ENCODE measurements at places on chromosomes 6 and 20.

DNA sequence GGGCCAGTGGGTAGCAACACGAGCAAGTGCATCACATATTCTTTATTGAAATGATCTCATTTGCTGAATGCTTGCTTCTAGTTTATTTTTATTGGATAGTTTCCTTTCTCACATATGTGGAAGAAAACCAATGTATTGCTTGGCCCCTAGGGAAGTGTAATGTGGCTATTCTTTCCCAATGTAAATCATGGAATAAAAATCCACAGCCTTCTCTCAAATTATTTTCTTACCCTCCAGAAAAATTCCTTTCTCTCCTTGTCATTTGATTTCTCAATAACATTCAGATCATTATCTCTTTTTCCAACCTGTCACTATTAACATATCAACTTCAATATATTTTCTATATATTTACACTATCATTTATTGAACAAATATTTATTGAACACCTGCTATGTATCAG lies 51.9 kb upstream of the PTPRK start:
- no peak for DNase-seq

DNA sequence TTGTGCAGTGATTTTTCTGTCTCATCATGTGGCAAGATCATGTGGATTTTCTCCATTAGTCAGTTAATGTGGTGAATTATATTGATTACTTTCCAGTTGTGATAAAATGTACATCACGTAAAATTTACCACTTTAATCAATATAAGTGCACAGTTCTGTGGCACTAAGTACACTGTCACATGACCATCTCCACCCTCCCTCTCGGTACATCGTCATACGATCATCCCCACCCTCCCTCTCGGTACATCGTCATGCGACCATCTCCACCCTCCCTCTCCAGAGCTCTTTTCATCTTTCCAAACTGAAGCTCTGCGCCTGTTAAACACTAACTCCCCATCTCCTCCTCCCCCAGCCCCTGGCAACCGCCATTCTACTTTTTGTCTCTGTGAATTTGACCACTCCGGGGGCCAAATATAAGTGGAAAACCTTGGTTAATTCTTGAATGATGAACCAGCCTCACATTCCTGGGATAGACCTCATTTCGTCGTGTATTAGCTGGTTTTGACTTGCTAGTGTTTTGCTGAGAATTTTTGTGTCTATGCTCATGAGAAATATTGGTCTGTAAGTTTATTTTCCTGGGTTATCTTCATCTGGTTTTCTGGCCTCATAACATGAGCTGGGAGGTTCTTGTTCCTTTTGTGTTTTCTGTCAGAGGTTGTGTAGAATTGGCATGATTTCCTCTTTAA lies 10.8 kb downstream of the NTSR1 start:
- DNase-seq: no peak

GRCh38 chr6:106519460-106520394 lies 109.6 kb downstream of the RTN4IP1 start:
- DNase-seq: no peak

DNA sequence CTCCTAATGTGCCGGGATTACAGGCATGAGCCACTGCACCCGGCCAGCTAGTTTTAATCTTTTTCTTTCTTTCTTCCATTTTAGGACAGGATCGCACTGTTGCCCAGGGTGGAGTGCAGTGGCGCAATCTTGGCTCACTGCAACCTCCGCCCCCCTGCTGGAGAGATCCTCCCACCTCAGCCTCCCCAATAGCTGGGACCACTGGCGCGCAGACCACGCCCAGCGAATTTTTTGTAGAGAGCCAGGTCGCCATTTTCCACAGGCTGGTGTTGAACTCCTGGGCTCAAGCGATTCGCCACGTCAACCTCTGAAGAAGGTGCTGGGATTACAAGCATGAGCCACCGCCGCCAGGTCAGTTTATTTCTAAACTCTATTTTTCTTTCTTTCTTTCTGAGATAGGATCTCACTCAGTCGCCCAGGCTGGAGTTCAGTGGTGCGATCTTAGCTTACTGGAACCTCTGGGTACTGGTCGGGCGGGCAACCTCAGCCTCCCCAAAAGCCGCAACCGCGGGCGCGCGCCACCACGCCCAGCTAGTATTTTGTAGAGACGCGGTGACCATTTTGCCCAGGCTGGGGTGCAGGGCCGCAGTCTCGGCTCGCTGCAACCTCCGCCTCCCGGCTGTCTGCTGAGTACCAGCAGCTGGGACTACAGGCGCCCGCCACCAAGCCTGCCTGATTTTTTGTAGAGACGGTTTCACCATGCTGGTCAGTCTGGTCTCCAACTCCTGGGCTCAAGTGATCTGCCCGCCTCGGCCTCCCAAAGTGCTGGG lies 20.0 kb upstream of the LIN28B start:
- DNase-seq: no peak

- DNase-seq: no peak
These were observed 30.2 kb downstream of the MYLIP start for GRCh38 chr6:16158943-16159557.

GRCh38 chr20:32191873-32192272 lies 15.7 kb downstream of the PLAGL2 start:
- no peak for DNase-seq

- no peak for DNase-seq
These were observed 50.0 kb upstream of the DTNBP1 start for GRCh38 chr6:15712797-15713196.

DNA sequence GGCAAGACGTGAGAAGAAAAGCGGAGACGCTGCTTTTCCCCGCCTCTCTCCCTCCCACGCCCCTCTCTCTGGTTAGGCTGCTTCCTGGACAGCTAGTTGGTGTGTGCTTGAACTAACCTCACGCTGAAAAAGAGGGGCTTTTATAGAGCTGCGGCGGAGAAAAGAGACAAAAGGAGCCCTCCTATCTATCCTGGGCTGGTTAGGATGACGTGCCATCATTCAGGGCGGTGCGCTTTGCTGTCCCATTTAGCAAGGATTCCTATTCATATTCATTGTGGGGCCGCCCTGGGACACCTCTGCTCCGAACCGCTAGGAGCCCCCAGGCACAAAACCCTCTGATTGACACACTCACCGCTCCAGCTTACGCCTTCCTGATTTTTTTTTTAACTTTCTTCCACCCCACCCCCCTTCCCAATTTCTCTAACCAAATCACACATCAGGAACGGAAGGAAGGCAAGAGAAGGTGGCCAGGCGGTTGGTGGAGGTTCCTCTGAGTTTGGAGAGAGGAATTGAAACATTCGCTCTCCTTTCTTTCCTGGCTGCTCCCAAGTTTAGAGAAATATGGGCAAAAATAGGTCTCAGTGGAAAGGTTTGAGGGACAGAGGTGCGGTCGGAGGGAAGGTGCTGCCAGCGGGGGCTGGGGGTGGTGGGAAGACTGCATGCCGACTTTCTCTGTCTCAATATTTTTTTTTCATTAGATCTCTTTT lies at the start of gene OLIG3:
OLIG3 (minus strand) TSS at position 114 of the 707 bp plus-strand sequence. CDS start 224 bp downstream, outside the sequence.
- DNase-seq: no peak

- DNase-seq: no peak
These were observed 970 bp upstream of the CABLES2 start for GRCh38 chr20:62408055-62408454.

- DNase-seq: no peak
These were observed 262.2 kb downstream of the NRN1 start for GRCh38 chr6:5744497-5744896.

GRCh38 chr6:167163476-167164011 lies 5.8 kb upstream of the GPR31 start:
- no peak for DNase-seq

- DNase-seq: no peak
These were observed 5.6 kb upstream of the MYT1 start for GRCh38 chr20:64158346-64159285.

DNA sequence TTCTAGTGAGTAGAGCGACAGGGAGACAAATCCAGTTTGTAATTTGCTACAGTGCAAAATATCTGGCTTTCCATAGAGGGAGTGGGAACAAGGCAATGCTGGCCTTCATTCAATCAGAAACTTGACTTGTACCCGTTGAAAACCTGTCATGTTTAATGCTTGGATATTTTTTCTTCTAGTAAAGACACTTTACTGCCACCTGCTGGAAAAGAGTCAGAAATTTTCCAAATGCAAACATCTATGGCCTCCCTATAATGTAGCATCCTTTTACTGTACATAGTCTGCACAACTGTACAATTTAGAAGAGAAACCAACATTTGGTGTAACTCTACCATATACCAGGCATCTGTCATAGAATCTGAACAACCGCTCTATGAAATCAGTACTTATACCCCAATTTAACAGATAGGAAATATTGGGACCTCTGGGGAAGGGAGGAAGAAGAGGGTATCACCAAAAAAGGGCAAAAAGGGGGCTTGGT lies 16.7 kb upstream of the TBC1D20 start:
- peak; percentile 34 for DNase-seq

DNA sequence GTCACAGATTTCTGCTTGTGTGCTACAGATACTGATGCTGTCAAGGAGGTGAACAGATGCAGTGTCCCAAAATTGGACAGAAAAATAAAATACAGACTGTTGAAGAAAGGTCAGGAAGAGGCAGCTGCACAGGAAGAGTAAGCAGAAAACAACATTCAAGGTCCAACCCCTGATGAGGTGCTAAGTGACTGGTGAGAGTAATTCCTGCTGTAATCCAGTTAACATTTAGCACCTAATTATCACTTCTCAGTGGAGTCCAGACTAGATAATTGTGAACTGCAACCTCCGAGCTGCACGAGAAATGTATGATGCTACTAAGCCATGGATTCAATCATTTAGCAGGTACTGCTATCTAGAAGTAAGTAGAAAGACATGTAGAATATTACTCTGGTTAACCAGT lies 36.3 kb upstream of the NRSN1 start:
- DNase-seq: no peak

DNA sequence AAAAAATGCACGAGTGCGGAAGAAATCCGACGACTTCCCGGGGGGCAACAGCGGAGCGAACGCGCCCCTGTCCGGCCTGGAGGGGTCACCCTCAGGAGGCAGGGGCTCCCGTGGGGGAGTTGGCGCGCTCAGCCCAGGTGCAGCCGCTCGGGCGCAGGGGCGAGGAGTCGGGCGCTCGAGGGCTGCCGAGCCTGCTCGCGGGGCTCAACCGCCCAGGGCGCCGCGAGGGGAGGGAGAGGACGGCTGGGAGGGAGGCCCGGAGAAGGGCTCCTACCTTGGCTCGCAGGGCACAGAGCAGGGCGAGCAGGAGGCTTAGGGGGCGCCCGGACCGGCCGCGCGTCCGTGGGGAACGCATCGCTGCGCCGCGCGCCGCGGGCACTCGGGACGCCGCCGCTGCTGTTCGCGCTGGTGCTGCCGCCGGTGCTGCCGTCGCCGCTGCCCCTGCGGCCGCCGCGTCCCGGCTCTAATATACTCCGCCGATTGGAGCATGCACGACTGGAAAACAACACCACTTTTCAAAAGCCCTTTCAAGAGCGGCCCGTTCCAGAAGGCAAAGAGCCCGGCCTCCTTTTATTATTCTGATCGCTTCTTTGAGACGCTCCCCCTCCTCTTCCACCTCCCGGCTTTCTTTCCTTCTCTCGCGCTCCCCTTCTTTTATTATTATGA lies 490 bp downstream of the JAG1 start:
- DNase-seq: no peak

- no peak for DNase-seq
These were observed 136.0 kb downstream of the HFE start for GRCh38 chr6:26223228-26223627.
